ENCODE measurements at places on chromosomes 2 and 18.

GRCh38 chr2:3268705-3269029 lies 109.0 kb downstream of the EIPR1 start:
- no peak for DNase-seq

- DNase-seq: no peak
These were observed 10.9 kb downstream of the FAM98A start for GRCh38 chr2:33588232-33588631.

GRCh38 chr18:55868909-55869308 lies 280.9 kb upstream of the TCF4 start:
- no peak for DNase-seq

DNA sequence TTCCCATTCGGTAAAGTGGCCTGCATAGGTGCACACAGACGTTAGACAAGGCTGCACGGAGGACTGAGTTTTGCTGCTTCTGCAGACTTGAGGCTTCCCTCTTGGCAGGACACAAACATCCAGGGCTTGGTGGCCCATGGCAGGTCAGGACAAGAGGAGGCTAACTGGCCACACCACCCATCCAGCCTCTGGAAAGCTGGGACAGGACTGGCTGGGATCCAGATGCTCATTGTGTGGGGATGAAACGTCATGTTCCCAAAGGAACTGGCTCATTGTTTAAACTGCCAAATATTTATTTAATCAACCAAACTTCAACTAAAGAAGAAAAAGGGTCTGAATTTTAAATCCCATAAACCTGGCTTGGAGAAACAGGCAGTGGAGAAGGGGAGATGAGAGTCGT lies 239.1 kb upstream of the EPAS1 start:
- no peak for DNase-seq

- no peak for DNase-seq
These were observed 134.6 kb upstream of the ZEB2 start for GRCh38 chr2:144654523-144654922.

- no peak for DNase-seq
These were observed 115.8 kb downstream of the C2orf74 start for GRCh38 chr2:61277756-61278155.

DNA sequence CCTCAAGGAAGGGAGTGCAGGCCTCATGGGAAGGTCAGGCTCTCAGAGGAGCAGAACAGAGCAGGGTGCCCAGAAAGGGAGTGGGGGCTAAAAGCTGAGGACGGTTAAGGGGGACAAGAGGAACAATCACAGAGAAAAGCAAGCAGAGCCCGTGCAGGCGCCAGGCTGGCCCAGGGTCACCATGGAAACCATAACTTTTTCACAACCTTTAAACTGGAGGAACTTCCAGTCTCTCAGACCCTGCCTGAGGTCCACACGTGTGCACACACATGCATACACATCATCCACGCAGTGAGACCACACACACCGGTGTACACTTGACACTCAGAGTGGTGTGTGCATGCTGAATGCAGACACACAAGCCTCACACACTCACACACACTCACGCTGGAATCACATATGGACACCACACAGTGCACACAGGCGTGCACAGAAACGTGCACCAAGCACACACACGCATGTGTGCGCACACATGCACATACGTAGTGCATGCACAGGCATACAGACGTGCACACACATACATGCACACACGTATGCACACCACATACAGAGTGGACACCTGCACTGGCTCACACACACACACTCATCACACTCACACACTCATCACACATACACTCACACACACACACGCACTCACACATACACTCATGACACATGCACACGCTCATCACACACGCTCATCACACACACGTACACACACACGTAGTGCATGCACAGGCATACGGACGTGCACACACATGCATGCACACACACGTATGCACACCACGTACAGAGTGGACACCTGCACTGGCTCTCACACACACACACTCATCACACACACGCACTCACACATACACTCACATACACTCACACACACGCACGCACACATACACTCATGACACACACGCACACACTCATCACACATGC lies 37.2 kb upstream of the SNED1 start:
- DNase-seq: no peak

GRCh38 chr2:218285604-218286003 lies 6.7 kb downstream of the TMBIM1 start:
- peak; percentile 31 for DNase-seq

DNA sequence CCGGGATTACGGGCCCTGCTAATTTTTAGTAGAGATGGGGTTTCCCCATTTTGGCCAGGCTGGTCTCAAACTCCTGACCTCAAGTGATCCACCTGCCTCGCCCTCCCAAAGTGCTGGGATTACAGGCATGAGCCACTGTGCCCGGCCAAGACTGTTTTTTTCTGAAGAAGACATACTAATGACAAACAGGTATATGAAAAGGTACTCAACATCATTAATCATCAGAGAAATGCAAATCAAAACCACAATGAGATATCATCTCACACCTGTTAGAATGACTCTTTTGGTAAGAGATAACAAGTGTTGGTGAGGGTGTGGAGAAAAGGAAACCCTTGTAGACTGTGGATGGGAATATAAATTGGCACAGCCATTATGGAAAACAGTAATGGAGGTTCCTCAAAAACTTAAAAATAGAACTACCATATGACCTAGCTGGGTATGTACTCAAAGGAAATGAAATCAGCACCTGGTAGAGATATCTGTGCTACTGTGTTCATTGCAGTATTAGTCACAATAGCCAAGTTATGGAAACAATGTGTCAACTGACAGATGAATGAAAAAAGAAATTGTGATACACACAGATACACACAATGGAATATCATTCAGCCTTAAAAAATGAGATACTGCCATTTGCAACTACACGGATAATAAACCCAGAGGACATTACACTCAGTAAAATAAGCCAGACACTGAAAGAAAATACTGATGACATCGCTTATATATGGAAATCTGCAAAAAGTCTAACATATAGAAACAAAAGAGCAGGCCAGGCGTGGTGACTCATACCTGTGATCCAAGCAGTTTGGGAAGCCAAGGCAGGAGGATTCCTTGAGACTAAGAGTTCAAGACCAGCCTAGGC lies 20.8 kb downstream of the SOS1 start:
- no peak for DNase-seq

DNA sequence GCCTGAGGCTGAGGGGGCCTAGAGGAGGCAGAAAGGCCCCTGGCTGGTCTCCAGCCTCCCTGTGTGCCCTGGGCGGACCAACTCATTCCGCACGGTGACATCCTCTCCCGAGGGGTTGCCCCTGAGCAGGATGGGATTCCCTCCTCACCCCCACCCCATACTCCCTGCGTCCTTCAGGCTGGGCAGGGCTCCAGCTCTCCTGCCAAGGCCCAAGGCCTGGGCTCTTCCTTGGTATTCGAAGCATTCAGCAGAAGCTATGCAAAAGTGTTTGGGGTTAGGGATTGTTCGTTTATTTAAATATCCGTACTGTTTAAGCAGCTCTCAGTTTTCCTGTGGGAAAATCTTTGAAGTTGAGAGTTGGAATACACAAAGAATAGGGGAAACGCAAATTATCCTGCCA lies 113.1 kb upstream of the RAB12 start:
- DNase-seq: no peak

Data from substantia nigra (tissue), 51 donors.